ENCODE measurements at places on chromosomes 12 and 14. TPM values are rescaled to one million over a fixed set of nuclear protein-coding genes. Genes with fewer than 3 reads are reported as not detected.

DNA sequence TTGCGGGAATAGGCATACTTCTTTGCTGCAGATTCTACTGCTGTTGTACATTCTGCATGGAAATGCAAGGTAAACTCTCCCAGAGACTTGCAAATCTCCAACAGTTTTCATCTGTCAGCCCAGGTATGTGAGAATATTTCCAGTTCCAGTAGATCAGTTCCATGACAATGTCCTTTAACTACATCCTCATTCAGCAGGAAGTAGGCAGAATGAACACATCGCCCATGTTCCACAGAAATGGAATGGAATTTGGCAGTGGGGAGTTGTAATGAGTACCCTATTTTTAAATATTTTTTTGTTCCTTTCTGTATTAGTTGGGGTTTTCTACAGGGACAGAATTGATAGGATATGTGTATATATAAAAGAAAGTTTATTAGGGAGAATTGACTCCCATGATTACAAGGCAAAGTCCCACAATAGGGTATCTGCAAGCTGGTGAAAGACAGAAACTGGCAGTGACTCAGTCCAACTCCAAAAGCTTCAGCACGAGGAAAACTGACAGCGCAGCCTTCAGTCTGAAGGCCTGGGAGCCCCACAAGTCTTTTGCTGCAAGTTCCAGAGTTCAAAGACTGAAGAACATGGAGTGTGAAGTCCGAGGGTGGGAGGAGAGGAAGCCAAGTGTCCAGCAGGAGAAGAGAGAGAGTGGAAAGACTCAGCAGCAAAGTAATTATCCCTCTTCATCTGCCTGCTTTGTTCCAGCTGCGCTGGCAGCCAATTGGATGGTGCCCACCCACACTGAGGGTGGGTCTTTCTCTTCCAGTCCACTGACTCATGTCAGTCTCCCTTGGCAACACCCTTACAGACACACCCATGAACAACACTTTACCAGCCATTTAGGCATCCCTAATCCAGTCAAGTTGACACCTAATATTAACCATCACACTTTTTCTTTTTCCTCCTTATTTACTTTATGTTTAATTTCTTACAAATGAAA is 110.4 kb upstream of the SCAF11 start:
- DNase-seq, result no peak

GRCh38 chr12:91617818-91618217 is 435.2 kb upstream of the DCN start:
- no peak for DNase-seq

DNA sequence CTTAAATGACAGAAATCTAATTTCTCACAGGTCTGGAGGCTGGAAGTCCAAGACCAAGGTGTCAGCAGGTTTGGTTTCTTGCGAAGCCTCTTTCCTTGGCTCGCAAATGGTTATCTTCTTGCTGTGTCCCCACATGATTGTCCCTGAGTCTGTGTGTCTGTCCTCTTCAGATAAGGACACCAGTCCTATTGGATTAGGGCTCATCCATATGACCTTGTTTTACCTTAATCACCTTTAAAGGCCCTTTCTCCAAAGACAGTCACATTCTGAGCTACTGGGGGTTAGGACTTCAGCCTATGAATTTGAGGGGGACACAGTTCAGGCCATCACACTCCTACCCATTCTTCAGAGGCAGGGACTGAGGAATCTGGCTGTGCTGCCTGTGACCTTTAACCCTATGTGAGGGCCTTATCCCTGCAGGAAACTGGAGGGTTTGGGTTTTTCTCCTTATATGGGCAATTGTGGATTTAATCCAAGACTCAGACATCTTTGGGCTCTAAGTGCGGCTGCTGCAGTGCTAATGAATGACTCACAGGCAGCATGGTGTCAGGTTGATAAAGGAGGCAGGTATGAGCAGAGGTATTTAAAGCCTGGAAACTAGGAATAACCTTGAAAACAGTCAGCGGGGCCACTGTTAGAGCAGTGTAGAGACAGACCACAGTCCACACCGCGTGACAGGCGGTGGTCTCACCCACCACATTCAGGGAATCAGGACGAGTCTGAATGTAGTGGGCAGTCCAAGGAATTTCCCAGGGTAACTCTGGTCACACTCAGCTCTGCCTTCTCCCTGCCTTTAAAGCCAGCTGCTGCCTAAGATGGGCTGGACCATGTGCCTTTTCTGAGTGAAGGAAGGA is 10.2 kb downstream of the TPCN1 start:
- no peak for DNase-seq

DNA sequence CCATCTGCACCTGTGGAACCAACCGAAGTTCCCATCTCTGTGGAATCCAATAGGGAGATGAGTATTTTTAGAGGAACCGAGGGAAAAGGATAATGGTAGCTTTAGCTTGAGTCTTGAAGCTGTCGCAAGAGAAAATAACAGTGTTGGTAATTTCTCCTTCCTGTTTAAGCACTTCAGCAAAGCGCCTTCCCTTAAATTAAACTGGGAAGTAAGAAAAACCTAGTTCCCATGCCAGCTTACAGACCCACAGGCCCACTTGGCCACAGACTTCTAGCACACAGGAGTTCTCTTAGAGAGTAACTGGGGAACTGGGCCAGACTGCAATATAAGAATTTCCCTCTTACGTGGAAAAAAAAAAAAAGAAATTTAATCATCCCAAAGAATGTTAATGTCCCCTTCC is 223.8 kb downstream of the EFCAB11 start:
- no peak for DNase-seq

- DNase-seq, result no peak
These were observed 34.1 kb downstream of the CCDC85C start for GRCh38 chr14:99569725-99570543.

The CGRRF1 gene
- polyA plus RNA-seq, result 27.5 TPM

The GALNT9 gene
- polyA plus RNA-seq, result not detected

Measured in immature natural killer cell (primary cell).